Activated CD4-positive, CD25-positive, alpha-beta regulatory T cell (primary cell): ENCODE measurements at places on chromosomes 2 and 18.

DNA sequence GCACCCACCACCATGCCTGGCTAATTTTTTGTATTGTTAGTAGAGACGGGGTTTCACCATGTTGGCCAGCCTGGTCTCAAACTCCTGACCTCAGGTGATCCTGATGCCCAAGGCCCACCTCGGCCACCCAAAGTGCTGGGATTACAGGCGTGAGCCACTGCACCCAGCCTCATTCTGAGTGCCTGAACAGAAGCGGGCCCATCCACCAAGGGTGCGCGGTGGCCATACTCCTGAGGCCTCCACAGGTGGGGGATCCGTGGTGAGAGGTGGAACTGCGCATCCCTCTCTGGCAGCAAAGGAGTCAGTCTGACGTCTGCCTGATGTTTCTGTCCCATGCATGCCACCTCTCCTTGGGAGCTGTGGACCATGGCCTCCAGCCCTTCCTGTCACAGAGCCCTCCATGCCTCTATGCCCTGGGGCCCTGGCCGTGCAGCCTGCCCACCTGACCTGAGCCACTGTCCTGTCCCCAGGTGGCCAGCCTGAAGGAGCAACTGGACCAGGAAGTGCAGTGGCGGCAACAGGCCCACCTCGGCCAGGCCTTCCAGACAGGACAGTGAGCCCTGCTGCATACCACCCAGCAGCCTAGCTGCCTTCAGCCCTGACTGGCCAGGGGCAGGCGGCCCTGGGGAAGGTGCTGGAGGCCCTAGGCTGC lies 7.6 kb upstream of the SNED1 start:
- DNase-seq = no peak

GRCh38 chr18:74351354-74351753 lies 35.7 kb downstream of the C18orf63 start:
- DNase-seq = no peak

DNA sequence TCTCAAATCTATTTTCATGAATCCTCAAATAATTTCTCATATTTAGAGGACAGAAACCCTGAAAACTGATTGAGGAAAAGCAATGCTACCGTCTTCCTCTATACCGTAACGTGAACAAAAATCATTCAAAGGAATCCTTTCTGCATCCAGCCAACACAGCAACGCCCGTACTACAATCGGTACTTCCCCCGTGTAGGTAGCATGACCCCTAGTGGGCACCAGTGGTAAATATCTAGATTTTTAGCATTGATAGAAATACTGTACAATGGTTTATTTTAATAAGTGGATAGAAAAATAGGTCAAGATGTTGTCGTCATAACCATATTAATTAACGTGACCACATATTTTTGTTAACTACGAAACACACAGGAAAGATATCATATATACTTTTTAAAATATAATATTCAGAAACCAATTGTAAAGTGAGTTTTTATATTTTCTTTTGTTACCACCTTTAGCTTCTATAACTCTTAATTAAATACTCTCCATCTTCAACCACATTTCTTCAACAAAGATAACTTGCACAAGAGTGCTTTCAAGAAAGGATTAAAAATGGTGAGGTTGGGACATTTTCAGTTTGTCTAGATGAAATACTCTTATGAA lies 194.1 kb downstream of the SS18 start:
- no peak for DNase-seq

GRCh38 chr2:158973116-158973956 lies 4.9 kb downstream of the TANC1 start:
- DNase-seq = no peak

GRCh38 chr2:275466-275865 lies 10.7 kb downstream of the ACP1 start:
- DNase-seq = no peak

- DNase-seq = no peak
Observed at GRCh38 chr2:160687629-160688028, 194.0 kb upstream of the RBMS1 start.

DNA sequence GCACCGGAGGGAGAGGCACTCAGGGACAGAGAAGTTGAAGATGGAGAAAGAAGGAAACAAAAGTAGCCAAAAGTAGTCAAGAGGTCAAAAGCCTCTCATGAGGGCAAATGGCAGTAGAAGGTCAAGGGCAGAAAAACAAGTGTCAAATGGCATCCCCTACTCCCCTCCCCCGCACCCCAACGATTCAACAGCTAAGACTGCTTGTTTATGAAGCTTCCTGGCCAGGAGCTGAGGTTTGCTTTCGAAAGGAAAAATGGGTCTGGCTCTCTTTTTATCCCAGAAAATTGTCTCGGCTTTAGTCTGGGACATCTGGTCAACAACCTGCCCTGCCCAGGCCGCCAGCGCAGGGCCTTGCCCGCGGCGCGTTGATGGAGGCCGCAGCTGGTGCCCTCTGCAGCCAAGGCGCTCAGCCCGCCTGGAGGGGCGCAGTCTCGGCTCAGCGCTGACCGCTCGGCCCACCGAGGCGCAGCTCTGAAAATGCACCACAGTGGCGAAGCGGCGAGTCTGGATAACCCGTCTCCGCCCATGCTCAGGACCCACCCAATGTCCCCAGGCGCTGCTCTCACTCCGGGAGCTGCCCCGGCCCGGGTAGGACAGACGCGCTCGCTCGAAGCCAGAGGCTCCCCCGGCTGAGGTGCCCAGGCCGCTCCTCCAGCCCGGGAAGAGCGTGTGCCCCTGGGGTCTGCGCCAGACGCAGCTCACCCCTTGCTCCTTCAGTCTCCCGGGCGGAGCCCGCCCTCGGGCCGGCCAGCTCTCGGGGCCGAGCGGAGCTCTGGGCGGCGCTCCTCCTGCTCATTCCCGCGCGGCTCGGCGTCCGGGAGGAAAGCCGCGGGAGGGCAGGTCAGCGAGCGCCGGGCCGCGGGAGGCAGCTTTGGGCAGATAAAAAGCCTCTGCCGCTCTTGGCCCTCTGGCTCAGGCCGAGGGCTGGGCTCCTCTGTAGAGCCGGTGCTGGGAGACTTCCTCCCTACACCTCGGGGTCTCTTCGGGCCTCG lies 1.8 kb upstream of the TBR1 start:
- DNase-seq = no peak

- no peak for DNase-seq
Observed at GRCh38 chr2:220442012-220442411, 814.6 kb downstream of the SLC4A3 start.

- DNase-seq = no peak
Observed at GRCh38 chr2:234679741-234680687, 183.1 kb upstream of the ARL4C start.

DNA sequence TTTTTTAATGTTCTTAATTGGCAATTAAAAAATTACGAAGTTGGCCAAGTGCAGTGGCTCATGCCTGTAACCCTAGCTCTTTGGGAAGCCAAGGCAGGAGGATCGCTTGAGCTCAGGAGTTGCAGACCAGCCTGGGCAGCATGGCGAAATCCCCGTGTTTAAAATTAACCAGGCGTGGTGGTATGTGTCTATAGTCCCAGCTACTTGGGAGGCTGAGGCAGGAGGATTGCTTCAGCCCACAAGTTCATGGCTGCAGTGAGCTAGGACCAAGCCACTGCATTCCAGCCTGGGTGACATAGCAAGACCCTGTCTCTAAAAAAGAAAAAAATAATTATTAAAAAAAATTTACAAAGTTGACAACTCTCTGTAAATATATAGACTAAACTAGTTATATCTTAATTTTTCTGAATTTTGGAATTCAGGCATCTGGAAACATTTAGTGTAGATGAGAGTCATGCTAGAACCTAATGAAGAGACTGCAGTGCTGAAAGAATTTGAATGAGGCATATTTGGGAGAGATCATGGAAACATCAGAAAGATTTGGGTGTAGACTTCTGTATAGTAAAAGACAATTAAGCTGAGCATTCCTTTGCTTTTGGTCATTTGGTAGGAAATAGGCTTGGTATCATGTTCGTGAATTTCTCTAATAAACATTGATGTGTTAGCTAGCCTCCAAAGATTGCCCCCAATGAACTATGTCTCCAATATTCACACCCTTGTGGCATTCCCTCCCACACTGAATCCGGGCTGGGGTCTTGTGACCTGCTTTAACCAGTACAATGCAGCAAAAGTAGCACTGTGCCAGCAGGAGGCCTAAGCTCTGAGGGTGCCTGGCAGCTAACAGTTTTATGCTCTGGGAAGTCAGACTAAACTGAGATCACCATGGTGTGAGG lies 4.2 kb upstream of the ROCK1 start:
- no peak for DNase-seq

DNA sequence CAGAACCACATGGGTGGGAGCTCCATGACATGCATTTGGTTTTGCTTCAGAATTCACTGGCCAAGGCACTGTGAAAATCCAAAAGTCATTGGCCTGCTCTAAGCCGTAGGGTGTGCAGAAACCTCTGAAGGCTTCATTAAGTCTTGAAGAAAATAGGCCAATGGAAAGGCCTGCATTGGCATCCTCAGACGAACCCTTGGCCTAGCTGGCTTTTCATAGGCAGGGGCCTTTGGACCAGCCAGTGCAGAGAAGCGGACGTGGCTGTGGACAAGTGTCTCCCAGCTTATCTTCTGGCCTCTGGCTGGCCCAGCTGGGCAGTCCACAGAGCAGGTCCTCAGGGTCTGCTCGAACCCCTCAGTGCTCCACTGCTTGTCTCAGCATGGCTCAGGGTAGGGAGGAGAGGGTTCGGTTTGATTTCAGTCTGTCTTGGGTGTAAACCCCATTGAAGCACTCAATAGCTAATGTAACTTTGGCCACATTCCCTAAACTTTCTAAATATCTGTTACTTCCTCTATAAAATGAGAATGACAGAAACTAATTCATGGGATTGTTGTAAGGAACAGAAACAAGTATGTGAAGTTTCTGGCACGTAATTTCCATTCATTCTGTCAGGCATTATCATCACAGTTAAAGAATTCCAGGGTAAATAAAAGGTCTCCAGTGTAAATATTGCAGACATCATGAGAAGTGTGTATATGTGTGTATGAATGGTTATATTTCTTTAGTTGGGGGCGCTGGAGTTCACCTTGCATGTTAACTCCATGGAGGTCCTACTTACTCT lies 125.5 kb downstream of the TFCP2L1 start:
- DNase-seq = no peak

DNA sequence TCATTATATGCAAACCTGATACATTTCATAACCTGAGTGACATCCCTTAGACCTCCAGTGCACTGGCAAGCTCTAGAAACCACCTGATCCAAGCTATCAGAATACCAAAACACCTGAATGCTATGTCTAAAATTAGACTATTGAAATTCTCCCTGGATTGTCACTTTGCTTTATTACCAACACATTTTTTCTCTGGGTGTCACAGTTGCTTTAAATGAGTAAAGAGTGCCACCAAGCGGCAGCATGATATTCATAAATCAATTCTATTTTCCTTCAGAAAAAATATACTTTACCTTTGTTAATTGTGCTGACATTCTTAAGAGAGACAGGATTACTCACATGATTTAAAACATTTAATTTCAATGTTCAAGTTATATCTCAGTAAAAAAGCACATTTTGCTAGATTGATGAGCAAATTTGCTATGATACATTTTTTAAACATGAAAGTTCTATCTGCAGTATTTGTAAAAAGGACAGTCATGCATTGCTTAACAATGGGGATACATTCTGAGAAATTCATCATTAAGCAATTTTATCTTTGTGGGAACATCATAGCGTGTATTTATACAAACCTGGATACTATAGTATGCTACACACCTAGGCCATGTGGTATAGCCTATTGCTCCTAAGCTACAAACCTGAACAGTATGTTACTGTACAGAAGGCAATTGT lies 338.4 kb upstream of the SLC39A10 start:
- DNase-seq = no peak

DNA sequence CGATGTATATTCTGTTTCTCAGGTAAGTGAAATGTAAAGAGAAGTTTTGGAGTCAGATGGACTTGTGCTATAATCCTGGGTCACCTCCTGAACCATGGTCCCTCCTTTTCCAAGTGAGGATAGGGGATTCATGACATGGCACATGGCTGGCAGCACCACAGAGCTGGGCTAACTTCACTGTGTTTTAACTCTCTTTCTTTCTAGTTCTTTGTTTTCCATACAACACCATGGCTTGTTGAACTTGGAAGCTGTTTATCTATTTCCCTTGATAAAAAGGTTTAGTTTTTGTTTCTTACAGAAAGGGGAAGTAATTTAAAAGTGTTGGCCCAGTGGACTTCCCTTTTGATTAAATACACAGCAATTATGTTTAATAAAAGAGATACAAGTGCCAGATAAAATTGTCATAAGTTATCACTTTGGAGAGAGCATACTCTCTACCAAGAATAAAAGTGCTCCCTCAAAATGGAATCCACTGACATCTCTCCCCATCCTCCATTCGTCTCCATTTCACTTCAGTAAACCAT lies 90.4 kb downstream of the PLCL1 start:
- DNase-seq = no peak

- DNase-seq = no peak
Observed at GRCh38 chr2:143622106-143622505, 492.9 kb downstream of the ARHGAP15 start.

DNA sequence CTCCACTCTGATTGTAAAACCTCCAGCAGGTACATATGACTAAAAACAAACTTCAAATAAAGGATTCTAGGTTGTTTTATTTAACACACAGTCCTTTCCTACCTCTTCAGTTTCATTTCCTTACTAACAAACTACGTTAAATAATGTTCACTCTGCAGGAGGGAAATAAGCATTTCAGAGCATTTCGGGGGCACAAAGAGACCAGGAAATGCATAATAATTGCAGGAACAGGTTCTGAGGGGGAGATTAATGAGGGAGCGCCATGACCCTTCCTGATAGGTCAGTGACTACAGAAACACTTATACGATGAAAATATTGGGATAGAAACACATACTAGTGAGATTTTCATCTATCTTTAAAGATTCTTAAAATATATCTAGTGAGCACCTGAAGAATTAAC lies 416.6 kb downstream of the NRXN1 start:
- DNase-seq = no peak

DNA sequence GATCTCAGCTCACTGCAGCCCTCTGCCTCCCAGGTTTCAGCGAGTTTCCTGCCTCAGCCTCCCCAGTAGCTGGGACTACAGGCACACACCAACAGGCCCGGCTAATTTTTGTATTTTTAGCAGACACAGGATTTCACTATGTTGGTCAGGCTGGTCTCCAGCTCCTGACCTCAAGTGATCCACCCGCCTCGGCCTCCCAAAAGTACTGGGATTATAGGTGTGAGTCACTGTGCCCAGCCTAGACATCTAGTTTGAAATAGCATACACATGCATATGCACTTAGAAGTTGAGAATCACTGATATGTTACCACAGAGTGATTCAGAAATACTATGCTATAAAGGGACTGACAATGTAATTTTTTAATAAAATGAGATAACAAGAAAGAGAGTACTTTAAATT lies 69.8 kb upstream of the CDKL4 start:
- DNase-seq = no peak
